ENCODE measurements at places on chromosomes 11 and 22.

DNA sequence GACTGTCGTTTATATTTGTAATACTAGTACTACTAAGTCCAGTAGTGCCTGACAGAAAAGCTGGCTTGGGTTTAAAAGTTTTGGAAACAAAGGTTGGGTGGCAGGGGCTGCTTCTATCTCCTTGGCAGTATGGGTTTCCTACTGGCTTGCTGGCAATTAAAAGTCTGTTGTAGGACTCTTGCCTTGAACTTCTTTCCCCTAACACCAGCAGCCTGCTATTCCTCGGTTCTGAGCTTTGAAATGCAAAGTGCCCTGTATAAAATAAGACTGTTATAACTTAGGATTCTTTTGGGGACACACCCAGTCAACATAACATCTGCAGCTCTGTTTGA, 1.3 kb downstream of the RNF169 start:
- DNase-seq, result no peak

DNA sequence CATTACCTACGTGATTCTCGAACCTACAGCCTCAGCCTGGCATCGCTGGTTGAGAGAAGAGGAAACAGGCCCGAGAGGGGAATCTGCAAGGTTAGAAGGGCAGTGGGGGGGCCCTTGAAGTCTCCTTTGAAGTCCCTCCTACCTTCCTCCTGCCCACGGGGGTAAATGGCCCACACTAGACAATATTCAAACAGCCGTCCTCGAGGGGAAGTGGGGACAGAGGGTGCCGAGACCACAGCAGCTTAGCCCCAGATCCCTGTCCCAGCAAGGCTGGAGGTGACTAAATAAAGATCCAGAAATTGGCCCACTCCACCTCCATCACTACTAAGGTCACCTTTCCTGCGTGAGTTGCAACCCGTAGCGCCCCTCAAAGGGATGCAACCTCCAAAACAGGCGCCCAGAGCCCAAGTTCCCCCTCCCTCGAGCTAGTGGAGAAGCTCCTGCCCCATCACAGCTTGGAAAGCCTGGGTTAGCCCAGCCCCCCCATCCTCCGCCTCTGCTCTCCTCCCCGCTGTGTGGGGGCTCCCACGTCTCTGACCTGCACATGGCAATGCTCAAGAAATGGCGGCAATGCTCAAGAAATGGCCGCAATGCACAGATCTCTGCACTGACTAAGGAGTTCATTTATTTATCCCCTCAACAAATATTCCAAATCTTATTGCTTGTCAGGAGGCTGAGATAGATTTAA, 788 bp upstream of the RASL10A start:
- DNase-seq, result no peak

DNA sequence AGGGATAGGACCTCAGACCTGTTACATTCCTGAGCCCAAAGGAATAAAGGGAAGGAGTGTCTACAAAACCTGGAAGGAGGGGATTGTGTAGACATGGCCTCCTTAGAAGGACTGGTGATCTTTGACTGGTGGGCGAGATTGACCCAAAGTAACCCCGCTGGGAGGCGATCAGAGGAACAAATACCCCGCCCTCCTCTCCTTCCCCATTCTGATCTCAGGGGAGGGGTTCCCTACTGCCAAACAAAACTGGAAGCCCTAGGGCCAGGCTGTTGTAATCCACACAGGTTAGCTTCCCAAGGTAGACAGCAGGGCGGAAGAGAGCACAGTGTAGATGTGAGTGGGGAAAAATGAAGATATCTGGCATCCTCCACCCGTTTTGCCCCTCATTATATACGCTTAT, 24.7 kb downstream of the NCF4 start:
- DNase-seq, result no peak

GRCh38 chr22:44567846-44568493, 69.9 kb upstream of the RTL6 start:
- peak; percentile 11 for DNase-seq

GRCh38 chr11:122242731-122243130, 126.7 kb upstream of the BLID start:
- no peak for DNase-seq

GRCh38 chr11:66860449-66860831, 3.6 kb downstream of the LRFN4 start:
- no peak for DNase-seq

DNA sequence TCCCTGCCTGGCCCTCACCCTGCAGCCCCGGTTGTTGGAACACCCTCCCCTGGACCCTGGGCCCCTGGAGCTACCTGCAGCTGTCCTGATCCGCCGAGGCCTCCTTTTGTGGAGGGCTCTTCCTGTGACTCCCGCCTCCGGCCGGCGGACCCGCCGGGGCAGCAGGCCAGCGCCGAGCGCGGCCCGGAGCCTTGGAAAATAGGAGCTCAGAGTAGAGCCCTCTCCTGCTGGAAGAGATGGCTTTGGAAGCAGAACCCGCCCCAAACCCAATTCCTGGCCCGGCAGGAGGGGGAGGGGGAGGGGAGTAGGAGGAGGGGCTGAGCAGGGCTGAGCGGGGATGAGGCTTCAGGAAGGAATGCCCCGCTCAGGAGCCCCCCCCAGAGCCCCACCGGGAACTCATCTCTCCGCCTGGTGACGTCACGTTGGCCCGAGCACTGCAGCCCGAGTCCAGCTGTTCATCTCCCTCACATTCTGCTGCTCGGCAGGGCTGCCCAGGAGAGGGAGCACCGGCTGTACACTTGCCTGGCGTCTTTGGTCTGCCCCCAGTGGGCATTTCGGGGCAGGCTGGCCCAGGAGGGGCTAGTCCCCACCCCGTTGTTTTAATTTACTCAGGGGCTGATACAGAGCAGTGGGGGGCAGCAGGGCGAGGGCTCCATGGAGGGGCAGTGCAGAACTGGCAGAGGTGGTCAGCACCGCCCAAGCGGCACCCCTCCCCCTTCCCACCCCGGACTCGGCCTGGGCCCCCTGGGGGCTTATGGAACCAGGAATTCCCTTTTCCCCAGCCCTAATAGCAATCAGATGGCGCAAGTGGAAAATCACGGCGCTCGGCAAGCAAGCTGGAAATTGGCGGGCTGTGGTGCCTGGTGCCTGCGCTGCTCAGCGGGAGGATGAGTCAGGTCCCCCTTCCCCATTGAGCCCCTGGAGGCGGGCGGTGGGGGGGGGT, at the start of gene MRGPRF:
MRGPRF (minus strand) TSS at position 238 of the 943 bp plus-strand sequence. CDS start 3,345 bp downstream, outside the sequence.
- DNase-seq, result no peak

DNA sequence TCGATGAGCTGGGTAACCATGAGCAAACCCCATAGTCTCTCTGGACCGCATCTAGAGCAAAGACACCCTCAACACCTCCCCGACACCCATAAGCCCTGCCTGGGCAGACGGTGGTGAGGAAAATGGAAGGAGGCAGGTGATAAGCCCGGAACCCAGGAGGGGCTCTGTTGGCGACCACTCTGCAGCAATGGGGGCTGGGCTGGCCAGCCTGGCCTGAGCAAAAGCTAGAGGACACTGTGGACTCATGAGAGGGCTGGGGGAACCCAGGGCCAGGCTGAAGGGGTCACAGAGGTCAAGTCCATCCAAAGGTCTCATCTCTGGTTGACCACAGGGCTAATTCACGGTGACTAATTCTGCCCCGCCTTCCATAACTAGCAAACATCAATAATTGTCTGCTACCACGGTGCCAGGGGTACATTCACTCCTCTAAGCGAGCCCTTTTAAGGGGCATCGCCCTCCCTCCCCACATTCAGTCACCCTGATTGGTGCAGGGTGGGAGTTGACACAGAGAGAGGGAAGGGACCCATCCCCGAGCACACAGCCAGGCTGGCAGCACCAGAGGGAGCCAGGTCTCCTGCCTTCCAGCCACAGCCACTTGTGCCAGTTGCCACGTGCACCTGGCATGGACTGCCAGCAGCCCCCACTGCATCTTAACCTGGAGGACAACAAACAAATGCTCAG, 4.0 kb downstream of the PYGM start:
- DNase-seq, result no peak

GRCh38 chr22:23402275-23403151, 177.6 kb downstream of the IGLL1 start:
- no peak for DNase-seq

GRCh38 chr22:44795701-44796630, 43.6 kb downstream of the ARHGAP8 start:
- no peak for DNase-seq
